ENCODE measurements at places on chromosomes 1 and 21. TPM values are rescaled to one million over a fixed set of nuclear protein-coding genes. Genes with fewer than 3 reads are reported as not detected.

DNA sequence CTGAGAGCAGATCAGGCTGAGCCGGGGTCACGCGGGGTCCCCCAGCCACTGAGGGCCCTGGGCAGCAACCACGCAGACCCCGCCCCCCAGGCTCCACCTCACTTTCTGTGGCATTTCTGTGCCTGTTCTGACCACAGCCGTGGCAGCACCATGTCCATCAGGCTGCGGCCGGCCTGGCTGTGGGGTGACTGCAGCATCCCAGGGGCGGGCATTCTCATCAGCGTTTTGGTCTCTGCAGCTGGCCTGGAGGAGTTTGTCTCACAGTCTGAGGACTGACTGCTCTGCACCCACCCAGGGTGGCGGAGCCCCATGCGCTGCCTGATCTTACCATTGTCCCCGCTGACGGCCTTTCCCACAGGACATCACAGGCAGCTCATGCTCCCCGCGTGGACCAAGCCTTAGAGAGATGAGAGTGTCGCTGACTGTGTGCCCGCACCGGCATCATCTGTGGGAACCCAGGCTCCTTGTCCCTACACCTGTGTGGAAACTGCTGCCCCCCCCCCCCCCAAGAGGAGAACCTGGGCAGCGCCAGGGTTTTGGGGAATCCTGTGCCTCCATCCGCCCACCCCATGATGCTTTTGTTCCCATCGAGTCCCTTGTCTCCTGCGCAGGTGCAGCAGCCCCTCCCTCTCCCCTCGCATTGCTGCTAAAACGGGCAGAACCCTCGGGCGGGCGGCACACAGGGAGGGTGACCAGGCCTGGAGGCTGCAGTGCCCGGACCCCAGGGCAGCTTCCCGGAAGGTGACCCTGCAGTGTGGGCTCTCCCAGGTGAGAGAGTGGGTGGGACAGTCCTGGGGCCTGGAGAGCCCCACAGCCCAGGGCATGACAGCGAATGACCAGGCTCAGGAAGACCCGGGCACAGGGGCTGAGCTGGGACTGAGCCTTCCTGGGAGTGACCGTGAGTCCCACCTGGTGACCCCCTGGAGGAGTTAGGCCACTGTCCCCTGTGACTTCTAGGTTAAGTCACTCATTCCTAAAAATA is 1.8 kb downstream of the KRTAP10-1 start:
- no peak for DNase-seq

OR2G3 gene
- not detected for polyA plus RNA-seq

- DNase-seq = no peak
These were observed 46.5 kb downstream of the HLX start for GRCh38 chr1:220925707-220926106.

DDAH1 gene
- polyA plus RNA-seq = 203 TPM

DNA sequence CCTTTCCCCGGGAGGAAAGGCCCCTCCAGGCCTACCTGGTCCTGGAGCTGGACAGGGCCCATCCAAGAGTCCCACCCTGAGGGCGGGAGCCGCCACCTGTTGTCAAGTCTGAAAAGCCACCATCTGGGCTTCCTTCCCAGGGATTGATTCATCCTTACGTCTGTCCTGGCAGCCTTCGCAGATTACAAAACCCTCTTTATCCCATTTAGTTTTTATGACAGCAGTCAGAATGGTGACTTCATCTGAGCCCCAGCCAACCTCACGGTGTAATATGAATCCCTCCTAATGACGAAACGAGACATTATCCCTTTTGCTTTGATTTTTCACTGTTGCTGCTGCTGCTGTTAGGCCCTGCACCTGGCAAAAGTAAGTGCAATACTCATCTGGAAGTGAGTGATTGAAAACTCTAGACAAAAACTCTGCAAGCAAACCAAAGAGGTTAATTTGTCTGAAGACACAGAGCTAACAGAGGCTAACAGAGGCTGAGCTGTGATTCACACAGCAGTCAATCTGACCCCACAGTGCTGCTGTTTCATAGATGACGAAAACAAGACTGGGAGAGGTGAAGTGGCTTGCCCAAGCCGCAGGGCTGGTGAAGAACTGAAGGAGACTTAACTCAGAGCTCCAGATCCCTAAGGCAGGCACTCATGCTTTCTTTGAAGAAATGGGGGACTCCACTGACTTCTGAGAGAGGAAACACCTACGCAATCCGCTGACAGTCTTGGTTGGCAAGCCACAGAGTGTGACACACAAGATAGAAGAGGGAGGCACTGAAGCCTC is 30.0 kb upstream of the S100A7 start:
- no peak for DNase-seq

DNA sequence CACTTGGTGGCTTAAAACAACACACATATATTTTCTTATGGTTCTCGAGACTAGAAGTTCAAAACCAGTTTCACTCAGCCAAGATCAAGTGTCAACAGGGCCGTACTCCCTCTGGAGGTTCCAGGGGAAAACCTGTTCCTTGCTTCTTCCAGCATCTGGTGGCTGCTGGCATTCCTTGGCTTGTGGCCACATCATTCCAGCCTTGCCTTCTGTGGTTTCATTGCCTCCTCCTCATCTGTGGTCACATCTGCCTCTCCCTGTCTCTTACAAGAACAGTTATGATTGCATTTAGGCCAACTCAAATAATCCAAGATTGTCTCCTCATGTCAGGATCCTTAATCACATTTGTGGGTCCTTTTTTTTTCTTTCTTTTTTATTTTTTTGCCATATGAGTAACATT is 240.7 kb upstream of the HOOK1 start:
- DNase-seq = no peak

CELA3B gene
- polyA plus RNA-seq = 0.50 TPM

GRCh38 chr21:39451332-39452206 is at the start of gene SH3BGR:
Gene SH3BGR (plus strand): TSS chr21:39451970. CDS start chr21:39452097, 127 bp downstream.
- DNase-seq = no peak

DNA sequence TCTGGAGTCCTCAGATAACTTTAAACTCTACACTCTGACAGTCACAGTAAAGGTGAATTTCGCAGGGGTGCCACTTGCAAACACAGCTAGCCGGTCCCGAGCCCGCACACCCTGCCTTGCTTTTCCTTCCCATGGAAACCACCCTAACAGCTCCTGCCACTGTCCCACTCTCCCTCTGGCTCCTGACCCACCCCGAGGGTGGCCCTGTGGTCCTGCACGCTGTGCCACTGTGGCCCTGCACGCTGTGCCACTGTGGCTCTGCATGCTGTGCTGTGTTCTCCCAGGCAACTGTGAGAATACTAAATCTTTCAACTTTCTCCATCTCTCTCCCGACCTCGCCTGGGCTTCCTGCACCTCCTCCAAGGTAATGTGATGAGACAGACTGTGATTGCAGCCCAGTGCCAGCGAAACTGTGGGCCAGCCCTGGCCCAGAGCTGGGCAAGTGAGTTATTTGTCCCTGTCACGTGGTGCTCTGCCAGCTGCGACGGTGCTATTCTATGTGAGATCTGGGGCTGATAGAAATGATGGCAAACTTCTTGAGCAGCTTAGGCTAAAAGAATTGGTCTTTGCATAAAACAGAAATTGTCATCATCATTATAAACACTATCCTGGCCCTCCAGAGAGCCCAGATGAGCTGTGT is 63.4 kb upstream of the TARBP1 start:
- no peak for DNase-seq

DNA sequence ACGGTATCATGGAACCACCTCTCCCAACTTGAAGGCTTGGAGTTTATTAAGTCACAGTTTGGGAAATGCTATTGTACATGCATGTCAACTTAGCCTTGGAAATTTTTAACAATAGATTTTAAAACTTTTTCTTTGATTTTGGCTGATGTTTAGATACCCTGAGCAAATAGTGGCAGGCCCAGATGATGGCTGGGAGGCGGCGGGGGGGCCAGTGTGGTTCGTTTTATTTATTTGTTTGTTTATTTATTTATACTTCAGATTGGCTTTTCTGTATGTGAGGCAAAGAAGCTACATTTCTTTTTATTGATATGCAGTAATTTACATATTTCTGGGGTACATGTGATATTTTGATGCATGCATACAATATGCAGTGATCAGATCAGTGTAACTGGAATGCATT is 82.0 kb downstream of the VWA5B1 start:
- no peak for DNase-seq
